ENCODE measurements at places on chromosomes 6 and 20. TPM values are rescaled to one million over a fixed set of nuclear protein-coding genes. Genes with fewer than 3 reads are reported as not detected.

GRCh38 chr6:6221787-6222535, 98.5 kb downstream of the F13A1 start:
- no peak for DNase-seq

GRCh38 chr6:105453968-105454367, 51.1 kb upstream of the PREP start:
- DNase-seq, result no peak

GRCh38 chr20:60213126-60213893, 255.1 kb downstream of the CDH26 start:
- no peak for DNase-seq

- DNase-seq, result no peak
Observed at GRCh38 chr20:50283370-50283769, 92.7 kb downstream of the CEBPB start.

GRCh38 chr6:147226163-147226724, 22.0 kb downstream of the STXBP5 start:
- no peak for DNase-seq

DNA sequence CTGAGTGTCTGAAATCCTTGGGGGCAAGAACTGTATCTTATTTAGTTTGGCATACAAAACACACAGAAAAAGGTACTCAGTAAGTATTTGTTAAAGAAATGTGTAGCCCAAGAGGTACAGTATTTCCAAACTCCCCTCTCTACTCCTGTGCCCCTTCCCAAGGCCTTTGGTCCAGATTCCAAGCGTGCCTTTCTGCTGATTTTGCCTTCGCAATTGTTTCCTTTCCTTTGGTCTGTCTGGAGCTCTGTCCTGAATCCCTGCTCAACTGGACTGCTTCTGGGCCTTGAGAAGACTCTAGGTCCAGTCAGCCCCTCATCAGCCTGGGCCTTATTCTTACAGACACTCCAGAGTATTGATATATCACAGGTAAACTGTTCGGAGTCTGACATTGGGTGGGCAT, 122.2 kb upstream of the SYNCRIP start:
- no peak for DNase-seq

- DNase-seq, result no peak
Observed at GRCh38 chr6:130766239-130767144, 60.7 kb upstream of the SMLR1 start.

GRCh38 chr6:135025775-135026174, 28.8 kb downstream of the HBS1L start:
- DNase-seq, result no peak

- no peak for DNase-seq
Observed at GRCh38 chr20:59725476-59726280, 121.3 kb downstream of the PHACTR3 start.

The ISM1 gene
- not detected for total RNA-seq

The HTR1E gene
- not detected for total RNA-seq

The HSPA1A gene
- 261 TPM for total RNA-seq

The CLPSL2 gene
- not detected for total RNA-seq

The EDN1 gene
- total RNA-seq, result 2.8 TPM

The PSORS1C1 gene
- total RNA-seq, result 4.5 TPM
